Activated CD8-positive, alpha-beta memory T cell treated with anti-CD3 and anti-CD28 coated beads for 1 hour (primary cell): ENCODE measurements at places on chromosomes 2 and 18.

DNA sequence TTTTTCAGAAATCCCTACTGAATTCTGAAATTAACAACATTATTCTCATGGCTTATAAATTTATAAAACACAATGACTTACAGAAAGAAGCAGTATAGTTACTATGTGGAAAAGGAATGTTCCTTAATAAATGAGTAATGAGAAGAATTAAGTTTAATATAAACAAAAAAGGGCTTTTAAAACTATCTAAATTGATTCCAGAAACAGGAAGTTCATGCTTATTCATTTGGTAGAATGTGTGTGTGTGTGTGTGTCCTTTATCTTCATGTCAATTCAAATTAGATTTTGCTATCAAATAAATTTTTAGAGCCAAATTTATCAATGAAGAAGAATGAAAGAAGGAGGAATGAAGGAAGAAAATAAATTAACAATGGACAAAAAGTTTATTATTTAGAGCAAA is 440.8 kb upstream of the LRRTM4 start:
- DNase-seq: no peak

DNA sequence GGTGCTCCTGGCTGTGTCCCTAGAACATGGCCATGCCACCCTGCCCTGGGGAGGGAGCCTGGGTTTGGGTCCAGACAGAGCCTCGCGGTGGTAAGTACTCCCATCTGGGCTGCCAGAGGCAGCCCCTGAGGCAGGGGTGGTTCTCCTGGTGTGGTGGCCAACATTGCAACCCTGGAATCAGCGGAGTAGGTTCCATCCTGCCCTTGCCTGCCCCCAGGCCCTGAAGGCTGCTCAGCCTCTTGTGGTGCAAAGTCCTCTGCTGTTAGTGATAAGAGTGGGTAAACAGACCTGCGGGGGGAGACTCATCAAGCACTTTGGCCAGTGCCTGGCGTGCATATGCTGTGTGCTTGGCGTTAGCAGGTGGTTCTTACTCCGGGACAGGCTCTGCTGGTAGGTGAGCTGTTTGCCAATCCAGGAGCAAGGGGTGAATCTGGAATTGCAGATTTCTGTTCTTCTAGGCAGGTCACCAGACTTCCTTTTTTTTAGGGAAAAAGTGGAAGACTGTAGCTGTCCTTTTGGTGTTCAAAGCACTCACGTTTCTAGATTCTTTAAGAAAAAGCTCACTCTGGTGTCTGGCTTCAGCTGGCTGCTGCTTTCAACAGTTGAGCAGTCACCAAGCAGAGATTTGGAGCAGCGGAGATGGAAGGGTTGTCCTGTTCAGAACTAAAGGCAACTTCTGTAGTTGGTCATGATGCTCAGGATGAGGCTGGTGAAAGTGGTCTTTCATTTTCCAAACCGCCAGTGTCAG is 3.2 kb downstream of the CNNM3 start:
- no peak for DNase-seq

- DNase-seq: no peak
Measured at GRCh38 chr2:182545420-182546167, 118.8 kb upstream of the PDE1A start.

GRCh38 chr2:42762155-42762554 is 1.8 kb downstream of the OXER1 start:
- DNase-seq: no peak

DNA sequence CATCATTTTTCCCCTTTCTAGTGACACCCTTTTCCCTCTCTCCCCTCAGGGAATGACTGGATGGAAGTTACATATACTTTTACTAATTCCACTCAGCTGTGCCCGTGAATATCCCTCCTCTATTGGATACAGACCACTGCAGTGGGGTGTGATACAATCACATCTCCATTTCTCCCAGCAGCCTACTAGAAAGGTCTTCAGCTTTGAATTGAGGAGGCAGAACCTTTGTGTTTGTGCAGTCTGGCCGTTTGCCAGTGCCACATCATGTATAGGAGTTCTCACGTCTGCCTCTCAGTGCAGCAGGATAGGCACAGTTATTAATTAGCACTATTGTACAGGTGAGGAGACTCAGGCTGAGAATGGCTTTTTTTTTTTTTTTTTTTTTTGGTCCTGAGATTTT is 16.4 kb downstream of the TNFRSF11A start:
- no peak for DNase-seq

DNA sequence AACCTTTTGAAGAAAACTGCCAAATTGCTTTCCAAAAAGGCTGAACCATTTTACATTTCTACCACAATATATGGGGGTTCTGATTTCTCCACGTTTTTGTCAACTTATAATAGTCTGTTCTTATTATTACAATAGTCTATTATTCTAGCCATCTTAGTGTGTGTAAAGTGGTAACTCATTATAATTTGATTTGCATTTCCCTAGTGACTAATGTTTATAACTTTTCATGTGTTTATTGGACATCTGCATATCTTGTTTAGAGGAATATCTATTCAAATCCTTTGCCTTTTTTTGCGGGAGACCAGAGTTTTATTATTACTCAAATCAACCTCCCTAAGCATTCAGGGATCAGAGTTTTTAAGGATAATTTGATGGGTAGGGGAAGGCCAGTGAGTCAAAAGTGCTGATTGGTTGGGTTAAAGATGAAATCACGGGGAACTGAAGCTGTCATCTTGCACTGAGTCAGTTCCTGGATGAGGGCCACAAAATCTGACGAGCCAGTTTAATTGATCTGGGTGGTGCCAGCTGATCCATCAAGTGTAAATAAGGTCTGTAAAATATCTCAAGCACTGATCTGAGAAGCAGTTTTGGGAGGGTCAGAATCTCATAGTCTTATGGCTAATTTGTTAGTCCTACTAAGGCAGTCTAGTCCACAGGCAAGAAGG is 303.4 kb upstream of the NCKAP5 start:
- DNase-seq: no peak

GRCh38 chr2:27708666-27709065 is 45.0 kb downstream of the SLC4A1AP start:
- no peak for DNase-seq

- DNase-seq: no peak
Measured at GRCh38 chr2:146451972-146452371, 1392.9 kb upstream of the ACVR2A start.

- no peak for DNase-seq
Measured at GRCh38 chr2:42163444-42164045, 5.6 kb upstream of the EML4 start.

DNA sequence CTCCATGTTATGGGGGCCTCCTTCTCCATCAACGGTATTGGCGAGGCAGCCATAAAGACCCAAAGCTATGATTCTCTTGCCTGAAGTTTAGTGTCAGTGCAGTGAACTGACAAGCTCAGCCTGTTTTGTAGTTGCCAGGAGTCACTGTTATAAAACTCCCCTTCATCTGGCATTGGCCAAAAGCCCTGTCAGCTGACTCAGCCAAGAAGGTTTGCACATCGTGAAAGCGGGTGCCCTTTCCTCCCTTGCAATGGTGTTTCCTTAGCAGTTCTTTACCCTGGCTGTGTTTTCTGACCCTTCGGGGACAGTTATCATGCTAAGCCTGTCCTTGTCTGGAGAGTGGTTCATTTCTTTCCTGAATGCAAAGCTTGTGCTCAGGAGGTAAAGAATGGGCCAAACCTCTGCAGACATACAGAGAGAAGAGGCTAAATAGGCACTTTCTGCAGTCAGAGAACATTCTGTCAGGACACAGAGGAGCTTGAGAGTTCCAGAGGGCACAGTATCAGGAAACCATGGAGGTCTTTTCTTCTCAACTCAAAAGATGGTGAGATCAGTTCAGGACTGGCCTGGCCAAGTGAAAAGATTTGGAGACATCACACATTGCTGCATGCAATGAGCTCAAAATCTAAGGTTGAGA is 414.2 kb downstream of the ZNF521 start:
- no peak for DNase-seq

- DNase-seq: no peak
Measured at GRCh38 chr2:102138331-102138730, 4.2 kb upstream of the IL1R1 start.

DNA sequence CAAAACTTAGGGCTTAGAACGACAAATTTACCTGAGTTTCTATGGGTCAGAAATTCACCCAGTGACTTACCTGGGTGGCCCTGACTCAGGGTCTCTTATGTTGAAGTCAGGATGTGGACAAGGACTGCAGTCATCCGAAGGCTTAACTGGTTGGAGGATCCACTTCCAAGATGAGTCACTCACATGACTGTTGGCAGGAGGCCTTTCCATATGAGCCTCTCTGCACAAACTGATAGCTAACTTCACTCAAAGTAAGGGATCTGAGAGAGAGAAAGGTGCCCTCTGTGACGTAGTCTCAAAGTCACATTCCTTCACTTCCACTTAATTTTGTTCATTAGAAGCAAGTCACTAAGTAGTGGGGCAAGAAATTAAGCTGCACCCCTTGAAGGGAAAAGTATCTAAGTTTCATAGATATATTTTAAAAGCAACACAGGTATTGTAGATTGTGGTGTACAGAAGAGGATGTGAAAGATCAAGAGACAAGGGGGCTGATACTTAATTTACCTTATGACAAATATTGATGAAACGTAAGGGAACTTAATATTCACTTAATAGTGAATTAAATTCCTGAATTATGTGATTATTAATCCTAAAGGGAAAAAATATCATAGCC is 48.4 kb downstream of the TANK start:
- DNase-seq: no peak

- DNase-seq: no peak
Measured at GRCh38 chr2:183195397-183195796, 71.2 kb downstream of the NUP35 start.

GRCh38 chr18:58671632-58672564 is 633 bp downstream of the MALT1 start:
- no peak for DNase-seq

- DNase-seq: no peak
Measured at GRCh38 chr2:209578394-209579001, 154.7 kb downstream of the MAP2 start.

GRCh38 chr2:208224802-208225201 is 30.1 kb downstream of the IDH1 start:
- no peak for DNase-seq

DNA sequence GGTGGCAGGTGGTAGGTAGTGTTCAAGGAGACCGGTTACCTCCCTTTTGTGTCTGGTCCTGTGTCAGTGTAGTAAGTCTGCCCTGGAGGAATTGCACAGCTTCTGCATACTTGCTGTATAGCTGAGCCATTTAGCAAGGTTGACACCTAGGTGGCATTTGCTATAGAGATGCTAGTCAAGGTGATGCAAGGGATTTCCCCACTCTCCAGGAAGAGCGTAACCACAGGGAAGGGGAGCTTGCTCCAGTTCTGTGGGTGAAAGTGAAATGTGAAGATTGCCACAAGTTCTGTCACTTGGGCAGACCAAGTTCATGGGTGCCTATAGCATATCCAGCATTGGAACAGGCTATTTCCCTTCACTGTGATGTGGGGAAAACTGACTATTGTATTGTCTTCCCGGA is 28.1 kb downstream of the NAT8 start:
- no peak for DNase-seq

- no peak for DNase-seq
Measured at GRCh38 chr2:3289526-3289925, 88.1 kb downstream of the EIPR1 start.
